ENCODE measurements at places on chromosomes 13 and 19.

DNA sequence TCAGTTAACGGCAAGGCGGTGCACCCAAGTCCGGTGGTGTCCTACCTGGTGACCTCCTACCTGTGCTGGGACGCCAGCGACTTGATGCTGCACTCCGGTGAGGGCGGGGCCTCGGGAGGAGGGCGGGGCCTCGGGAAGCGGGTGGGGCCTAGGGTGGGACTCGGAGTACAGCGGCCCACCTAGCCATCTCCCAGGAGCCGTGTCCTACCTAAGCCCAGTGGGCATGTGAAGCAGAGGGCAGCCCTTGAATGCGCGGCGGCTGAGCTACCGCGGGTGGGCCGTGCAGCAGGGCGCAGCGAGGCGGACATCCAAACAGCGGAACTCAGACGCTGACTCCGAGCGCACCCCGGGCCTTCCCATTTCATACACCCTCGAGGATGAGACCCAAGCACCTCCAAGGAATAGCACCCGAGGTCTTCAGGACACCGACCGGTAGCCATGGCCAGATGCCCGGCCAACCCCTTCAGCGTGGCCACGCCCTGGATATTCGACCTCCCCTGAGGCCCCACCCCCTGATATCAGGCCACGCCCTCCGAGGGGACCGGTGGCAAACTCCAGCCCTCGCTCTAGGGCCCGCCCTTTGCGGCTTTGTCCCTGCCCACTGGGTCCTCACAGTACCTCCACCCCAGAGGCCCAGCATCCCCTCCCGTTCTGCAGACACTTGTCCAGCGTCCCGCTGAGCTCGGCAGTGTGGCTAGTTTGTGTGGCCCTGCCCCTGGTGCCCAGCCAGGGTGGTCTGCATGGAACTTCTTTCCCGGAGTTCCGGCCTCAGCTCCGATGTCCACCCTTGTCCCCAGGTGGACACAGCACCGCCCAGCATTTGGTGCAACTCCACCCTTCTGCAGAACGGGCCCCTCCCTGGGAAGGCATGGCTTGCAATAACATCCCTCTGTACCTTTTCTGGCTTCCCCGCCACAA is 5.4 kb downstream of the KLK1 start:
- no peak for DNase-seq

DNA sequence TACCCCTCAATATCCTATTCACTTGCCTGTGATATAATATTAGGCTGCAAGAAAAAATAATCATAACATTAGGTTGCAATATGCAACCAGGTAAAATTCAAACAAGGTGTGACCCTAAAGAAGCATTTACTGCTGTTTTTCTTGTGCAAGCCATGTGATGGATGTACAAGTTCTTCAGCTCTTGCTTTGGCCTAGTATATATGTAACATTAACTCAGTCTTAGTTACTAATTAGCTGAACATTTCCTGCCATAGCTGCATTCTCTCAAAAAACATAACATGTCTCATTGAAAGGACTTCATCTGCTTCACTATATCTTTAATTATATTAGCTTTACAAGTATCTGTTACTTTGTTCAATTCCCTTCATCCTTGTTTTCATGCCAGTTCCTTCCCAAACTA is 406.8 kb upstream of the HTR2A start:
- DNase-seq, result no peak

DNA sequence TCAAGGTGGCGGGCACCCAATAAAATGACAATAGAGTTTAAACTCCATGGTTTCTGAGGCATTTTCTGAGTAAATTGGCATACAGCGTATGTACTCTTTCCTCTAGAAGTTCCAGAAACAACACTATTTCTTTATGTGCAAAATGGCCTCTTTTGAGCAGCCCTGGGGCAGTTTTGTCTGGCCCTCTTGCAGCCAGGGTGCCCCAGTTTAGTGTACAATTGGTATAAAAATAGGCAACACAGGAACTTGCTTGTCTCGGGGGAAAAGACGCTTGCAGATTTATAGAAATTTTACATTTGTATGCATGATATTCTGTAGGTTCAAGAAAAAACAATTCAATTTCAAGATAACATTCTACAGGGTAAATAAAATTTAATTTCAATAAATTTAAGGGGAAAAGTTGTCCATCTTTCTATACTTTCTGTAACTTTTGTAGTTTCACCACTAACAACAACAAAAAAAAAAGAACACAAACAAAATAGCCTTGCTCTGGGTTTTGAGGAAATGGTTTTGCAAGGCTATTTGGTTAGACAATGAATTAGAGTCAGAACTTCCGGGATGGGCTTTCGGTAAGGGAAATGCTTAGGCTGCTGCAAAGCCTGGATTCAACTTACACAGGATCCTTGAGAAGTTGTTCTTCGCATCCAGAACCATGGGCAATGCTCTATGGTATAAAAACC is 45.3 kb downstream of the LRCH1 start:
- DNase-seq, result no peak

DNA sequence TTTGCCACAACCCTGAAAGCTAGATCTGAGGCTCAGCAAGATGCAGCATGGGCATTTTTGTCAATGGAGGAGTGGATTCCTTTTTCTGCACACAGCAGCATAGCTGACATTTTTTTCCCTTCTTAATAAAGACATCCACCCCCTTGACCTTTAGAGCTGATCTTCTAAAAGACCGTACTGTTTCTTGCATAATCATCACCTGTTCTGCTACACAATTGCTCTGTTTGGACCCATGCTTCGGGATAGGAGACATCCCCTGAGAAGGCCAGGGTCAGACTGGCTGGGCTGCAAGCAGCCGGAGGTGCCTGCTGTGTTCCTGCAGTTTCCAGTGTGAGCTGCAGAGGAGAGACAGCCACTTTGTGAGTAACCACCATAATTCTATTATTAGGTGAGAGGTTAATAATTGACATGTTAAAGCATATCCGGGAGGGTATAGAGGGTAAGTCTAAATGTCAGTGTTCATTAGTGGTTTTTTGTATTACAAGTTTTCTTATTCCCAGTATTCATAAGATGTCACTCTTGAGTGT is 108.5 kb upstream of the C1QTNF9B start:
- no peak for DNase-seq

GRCh38 chr19:29329460-29330134 is 116.6 kb upstream of the UQCRFS1 start:
- DNase-seq, result no peak

DNA sequence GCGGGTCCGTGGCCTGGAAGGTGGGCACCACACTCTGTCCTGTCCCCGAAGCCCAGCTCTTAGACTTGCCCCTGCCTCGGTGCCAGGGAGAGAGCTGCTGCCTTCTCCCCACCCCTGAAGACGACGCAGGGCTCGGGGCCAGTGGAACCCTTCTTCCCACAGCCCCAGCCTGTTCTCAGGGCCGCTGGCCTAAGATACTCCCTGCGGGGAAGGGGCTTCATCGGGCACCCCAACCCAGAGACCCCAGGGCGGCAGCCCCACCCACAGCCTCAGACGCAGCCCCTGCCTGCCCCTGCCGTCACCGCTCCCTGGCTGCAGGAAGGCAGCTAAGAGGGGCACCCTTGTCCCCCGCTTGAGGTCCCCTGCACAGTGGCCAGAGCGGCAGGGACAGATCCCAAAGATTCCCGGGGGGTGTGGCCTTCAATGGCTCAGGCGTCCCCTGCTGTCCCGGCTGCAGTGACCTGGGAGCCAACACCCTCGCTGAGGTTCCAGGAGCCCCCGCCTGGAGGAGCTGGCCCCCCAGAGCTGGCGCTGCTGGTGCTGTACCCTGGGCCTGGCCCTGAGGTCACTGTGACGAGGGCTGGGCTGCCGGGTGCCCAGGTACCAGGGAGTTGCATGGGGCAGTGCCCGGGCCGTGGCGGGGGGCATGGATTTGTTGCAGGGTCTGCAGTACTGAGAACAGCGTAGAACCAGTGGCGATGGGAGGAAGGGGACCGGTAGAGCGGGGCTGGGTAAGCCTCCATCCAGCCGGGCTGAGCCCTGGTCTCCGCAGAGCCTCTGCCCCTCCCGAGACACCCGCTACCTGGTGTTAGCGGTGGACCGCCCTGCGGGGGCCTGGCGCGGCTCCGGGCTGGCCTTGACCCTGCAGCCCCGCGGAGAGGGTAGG is 1.0 kb downstream of the AMH start:
- DNase-seq, result no peak

DNA sequence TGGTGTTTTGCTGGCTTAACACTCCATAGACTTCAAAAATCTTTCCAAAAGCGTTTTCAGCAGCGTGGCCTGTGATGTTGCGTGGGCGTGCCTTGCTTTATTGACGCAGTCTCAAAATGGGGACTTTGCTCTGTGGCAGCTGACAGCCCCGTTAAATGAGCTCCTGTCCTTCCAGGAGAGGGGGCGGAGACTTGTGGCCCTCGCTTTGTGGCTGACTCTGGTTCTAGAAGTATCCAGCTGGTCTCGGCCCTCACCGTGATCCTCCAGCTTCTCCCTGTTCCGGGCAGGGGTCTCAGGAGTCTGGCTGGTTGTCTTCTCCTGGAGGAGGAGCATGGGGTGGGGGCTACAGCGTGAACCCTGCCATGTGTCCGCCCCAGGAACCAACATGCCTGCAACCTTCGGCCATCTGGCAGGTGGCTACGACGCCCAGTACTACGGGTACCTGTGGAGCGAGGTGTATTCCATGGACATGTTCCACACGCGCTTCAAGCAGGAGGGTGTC is 8.4 kb upstream of the ZNF554 start:
- DNase-seq, result no peak

DNA sequence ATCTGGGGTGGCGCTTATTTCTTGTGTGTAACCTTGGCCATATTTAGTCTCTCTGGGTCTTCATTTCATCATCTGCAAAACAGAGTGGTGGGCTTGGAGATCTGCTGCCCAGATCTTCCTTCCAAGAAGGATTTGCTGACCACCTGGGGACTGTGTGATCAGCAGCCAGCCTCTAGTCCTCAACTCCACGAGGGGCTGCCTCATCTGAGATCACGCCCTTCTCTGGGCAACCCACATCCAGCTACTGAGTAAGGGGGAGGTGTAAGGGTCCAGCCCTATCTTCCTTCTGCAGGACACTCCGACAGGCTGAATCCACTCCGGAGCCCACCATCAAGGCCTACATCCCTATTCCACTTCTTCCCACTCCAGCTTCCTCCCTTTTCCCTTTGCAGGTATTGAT is 57.9 kb downstream of the CHST8 start:
- no peak for DNase-seq

DNA sequence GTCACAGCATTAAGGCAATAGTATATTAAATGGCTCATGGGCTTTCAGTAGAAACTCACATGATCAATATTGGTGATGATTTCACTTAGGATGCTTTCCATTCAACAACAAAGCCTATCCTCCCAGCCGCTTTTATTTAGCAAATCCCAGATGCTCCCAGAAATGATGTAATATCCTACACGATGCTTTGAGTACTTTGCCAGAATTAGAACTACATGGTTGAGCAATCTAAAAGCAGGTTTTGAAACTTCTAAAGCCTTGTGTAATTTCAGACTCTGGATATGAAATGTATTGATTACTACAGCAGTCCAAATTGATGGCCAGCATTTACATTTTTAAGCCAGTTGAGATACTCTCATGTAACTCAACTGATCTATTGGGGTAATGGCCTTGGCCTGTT is 13.6 kb downstream of the DLEU7 start:
- no peak for DNase-seq

- no peak for DNase-seq
Measured at GRCh38 chr19:3243819-3244700, 19.6 kb downstream of the CELF5 start.

DNA sequence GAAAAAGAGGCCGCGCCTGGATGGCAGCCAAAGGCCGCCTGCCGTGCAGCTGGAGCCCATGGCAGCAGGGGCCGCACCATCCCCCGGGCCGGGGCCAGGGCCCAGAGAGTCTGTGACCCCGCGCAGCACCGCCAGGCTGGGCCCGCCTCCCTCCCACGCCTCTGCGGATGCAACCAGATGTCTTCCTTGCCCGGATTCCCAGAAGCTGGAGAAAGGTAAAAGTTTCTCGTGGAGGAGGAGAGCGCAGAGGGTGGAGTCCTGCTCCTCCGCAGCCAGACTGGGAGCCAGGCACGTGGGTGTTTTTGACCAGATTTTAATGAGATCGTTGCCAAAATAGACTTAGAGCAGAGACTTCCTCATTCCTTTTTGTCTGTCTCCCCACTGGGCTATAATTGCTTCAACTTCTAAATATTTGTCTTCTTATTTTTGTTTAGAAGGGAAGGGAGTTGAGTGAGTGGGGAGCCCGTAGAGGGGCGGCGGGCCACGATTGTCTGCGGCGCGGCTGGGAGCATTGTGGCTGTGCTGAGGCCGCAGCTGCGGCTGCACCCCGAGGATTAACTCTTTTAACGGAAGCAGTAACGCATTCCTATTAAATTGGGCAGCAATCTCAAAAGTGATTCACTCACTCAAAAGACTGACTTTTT is 22.8 kb upstream of the NDUFS7 start:
- DNase-seq, result peak; percentile 61

DNA sequence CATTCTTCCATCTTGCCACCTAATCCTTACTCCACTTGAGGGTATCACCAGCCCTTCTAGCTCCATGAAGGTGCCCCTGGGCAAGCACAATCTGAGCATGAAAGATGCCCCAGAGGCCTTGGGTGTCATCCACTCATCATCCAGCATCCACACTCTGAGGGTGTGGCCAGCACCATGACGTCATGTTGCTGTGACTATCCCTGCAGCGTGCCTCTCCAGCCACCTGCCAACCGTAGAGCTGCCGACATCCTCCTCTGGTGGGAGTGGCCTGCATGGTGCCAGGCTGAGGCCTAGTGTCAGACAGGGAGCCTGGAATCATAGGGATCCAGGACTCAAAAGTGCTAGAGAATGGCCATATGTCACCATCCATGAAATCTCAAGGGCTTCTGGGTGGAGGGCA is 3.1 kb upstream of the KLK3 start:
- DNase-seq, result no peak

GRCh38 chr13:39770221-39771090 is 115.0 kb downstream of the COG6 start:
- DNase-seq, result no peak

DNA sequence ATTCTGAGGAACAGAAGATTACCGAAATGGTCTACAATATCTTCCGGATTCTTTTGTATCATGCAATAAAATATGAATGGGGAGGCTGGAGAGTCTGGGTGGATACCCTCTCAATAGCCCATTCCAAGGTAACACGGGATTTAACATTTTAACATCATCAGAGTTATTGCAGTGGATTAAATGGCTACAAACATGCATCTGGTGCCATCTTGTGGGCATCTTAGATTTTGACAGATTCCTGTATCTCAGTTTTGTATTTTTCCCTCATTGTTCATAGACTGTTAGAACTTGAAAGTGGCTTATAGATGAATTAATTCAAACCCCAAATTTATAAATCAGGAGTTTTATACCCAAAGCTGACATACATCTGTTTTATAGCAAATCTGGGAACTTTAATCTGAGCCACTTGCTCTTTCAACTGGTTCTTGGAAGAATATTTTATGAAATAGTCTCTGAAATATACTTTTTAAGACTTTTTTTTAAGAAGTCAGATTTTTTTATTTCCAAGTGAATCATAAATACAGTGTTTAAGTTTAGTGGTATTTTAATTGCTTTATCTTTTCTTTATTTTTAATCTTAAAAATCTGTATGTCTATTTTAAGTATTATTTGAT is 215.2 kb downstream of the NBEA start:
- no peak for DNase-seq

- no peak for DNase-seq
Measured at GRCh38 chr13:101730420-101731000, 278.0 kb downstream of the ITGBL1 start.
